Aorta (tissue), 5 donors: ENCODE measurements at places on chromosomes 4 and X. TPM values are rescaled to one million over a fixed set of nuclear protein-coding genes. Genes with fewer than 3 reads are reported as not detected.

Gene WDR17
- total RNA-seq, result 3.3 TPM

Gene PARM1
- total RNA-seq, result 48.5 TPM

GRCh38 chrX:46912603-46913491 lies 626 bp downstream of the JADE3 start:
- peak overlapping the region; percentile 57 for H3K4me3 ChIP-seq
- no peaks in the 10 kb centered on the region for H3K4me1 ChIP-seq
- DNase-seq, result peak; percentile 54
- H3K27me3 ChIP-seq, result no peaks in the 10 kb centered on the region
- peak overlapping the region; percentile 61 for H3K27ac ChIP-seq

GRCh38 chrX:155054255-155054654 lies 16.7 kb downstream of the CMC4 start:
- H3K4me3 ChIP-seq, result no peak overlapping the region
- H3K4me1 ChIP-seq, result no peaks in the 10 kb centered on the region
- no peaks in the 10 kb centered on the region for H3K27me3 ChIP-seq
- no peak overlapping the region for H3K27ac ChIP-seq

DNA sequence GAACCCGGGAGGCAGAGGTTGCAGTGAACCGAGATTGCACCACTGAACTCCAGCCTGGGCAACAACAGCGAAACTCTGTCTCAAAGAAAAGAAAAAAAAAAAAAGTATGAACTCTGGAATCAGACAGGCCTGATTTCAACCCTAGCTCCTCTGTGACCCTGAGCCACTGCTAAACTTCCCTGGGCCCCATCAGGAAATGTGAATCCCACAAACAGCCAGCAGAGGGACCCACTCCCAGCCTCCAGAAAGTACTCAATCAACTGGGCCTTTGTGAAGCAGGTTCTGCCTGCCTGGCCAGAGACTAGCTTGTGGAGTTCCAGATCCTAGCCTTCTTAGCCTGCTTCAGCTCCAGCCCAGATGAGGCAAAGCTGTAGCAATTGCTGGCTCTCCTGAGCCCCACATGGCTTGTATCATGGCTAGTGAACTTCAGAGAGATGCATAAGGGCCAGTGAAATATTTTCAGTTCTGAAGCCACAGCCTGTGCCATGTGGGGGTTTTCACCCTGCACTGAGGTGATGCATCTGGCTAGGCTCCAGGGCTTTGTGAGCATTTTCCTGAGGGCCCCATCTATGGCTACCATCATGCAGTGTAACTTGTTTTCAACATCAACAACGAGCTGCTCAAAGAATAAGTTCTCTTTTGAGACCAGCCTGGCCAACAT lies 7.2 kb upstream of the IDS start:
- H3K27ac ChIP-seq, result no peak overlapping the region
- H3K4me3 ChIP-seq, result no peak overlapping the region
- H3K4me1 ChIP-seq, result no peaks in the 10 kb centered on the region
- no peaks in the 10 kb centered on the region for H3K27me3 ChIP-seq

GRCh38 chr4:156992943-156993342 lies 21.3 kb upstream of the PDGFC start:
- no peaks in the 10 kb centered on the region for H3K27me3 ChIP-seq
- no peak for DNase-seq
- H3K4me1 ChIP-seq, result no peaks in the 10 kb centered on the region
- H3K36me3 ChIP-seq, result no peaks in the 10 kb centered on the region
- no peak overlapping the region for H3K27ac ChIP-seq

GRCh38 chr4:147220833-147221232 lies 260.1 kb upstream of the EDNRA start:
- H3K36me3 ChIP-seq, result no peaks in the 10 kb centered on the region
- H3K4me3 ChIP-seq, result no peak overlapping the region
- no peak for DNase-seq
- H3K27ac ChIP-seq, result no peak overlapping the region
- H3K4me1 ChIP-seq, result no peaks in the 10 kb centered on the region
- no peaks in the 10 kb centered on the region for H3K27me3 ChIP-seq
